ENCODE measurements at places on chromosomes 12 and 14.

GRCh38 chr14:43475757-43476156, 1031.3 kb downstream of the FSCB start:
- DNase-seq, result no peak

- DNase-seq, result no peak
Observed at GRCh38 chr14:42110167-42110566, 503.5 kb downstream of the LRFN5 start.

- DNase-seq, result no peak
Observed at GRCh38 chr12:100904270-100904669, 109.7 kb downstream of the ANO4 start.

DNA sequence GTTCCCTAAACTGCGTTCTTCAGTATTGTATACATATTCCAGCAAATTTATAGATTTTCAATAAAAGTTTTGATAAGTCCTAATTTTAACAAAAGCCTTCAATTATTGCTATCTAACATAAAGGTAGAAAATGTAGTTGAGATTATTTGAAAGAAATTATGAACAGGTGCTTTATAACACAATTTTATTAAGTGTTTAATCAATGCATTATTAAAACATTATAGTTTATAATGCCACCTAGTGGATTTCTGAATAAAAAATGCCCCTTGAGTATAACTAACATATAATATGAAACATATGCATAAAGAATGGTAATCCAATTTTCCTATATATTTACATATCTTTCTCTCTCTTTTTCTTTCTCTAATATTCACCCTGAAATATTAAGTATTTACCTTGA, 515.3 kb downstream of the SLC6A15 start:
- no peak for DNase-seq

GRCh38 chr12:57726884-57727757, 11.4 kb downstream of the AGAP2 start:
- no peak for DNase-seq

- no peak for DNase-seq
Observed at GRCh38 chr12:129984106-129984505, 80.3 kb upstream of the TMEM132D start.

- no peak for DNase-seq
Observed at GRCh38 chr14:76844223-76844622, 18.0 kb downstream of the LRRC74A start.

GRCh38 chr12:7501031-7501588, 2.5 kb downstream of the CD163 start:
- DNase-seq, result no peak

DNA sequence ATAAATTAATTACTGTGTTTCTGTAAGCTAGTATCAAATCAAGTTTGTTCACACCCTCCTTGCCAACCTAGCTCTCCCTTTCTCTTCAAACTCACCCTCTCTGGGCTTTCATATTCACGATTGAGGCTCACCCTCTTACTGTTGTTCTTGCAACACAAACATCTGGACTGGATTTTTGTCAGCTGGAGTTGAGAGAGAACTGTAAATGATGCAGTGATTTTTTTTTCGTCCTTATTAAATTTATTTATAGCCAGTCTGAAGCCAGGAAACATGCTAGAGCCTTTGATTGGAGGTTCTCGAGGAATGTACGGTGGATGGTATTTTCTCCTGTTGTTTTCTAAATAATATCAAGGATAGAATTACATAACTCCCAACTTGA, 485.1 kb downstream of the ZFP36L1 start:
- DNase-seq, result no peak

GRCh38 chr14:32021341-32021740, 55.8 kb upstream of the ARHGAP5 start:
- DNase-seq, result no peak

DNA sequence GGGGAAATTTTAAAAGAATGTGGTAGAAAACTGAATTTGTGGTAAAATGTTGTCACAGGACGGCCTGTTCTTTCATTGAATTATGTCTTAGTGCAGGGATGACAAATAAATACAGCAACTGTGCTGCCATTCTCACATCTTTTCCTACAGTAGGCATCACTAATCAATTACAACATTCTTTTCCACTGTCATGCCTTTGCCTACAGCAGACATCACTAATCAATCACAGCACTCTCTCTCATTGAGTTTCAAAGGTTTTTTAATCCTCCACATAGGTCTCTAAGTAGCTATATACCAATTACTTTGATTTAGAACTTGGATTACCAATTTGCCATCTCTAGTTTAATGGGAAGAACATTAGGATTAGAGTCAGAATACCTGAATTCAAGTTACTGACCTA, 30.1 kb downstream of the NTF3 start:
- no peak for DNase-seq

GRCh38 chr14:99213527-99213971, 58.4 kb downstream of the BCL11B start:
- no peak for DNase-seq

DNA sequence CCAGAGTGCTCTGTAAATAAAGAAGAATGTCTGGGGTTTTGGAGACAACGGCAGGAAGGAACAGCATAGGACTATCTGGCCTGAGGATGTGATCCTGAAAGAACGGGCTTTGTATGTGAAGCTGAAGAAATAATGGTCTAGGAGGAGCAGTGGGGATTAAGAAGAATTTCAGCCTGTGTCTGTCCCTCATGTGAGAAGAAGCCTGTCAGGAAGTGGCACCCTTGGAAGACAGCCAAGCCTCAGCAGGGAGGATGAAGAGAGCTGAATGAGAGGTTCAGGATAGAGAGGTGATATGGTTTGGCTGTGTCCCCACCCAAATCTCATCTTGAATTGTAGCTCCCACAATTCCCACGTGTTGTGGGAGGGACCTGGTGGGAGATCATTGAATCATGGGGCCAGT, 56.9 kb upstream of the TCL1A start:
- DNase-seq, result no peak

DNA sequence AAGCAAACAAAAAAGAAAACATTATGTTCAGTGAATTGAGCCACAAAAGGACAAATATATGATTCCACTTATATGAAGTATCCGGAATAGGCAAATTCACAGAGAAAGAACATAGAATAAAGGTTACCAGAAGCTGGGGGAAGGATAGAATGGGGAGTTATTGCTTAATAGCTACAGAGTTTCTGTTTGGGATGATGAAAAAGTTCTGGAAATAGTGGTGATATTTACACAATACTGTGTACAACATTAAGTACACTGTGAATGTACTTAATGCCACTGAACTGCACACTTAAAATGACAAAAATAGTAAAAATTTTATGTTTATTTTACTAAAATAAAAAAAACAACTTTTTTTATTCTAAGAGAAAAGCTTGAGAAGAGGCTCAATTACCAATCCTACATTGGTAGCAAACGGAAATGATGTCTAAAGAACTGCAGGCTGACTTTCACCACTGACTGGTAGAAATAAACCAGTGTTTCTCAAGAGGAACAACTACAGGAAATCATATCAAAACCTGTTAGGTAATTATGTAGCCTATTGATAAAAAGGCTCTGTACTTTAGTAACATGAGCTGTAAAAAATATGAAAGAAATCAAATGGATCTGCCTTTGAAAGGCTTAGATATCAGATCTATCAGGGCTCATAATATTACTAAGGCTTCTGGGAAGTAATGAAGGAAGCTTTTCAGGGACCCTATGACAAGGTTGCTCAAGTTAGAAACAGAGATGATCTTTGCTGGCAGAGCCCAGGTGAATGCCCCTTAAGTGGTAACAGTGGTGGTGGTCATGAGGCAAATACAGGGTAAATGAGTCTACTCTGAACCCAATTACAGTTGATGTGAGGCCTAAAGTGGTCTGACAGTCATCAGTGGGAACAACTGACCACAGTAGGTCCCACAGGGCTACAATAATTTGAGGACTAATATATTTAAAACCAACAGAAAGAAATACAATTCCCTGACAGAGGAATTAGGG, 41.3 kb downstream of the BAZ1A start:
- no peak for DNase-seq

GRCh38 chr12:132546647-132547046, 56.7 kb downstream of the FBRSL1 start:
- no peak for DNase-seq
